ENCODE measurements at places on chromosomes 4 and X. TPM values are rescaled to one million over a fixed set of nuclear protein-coding genes. Genes with fewer than 3 reads are reported as not detected.

DNA sequence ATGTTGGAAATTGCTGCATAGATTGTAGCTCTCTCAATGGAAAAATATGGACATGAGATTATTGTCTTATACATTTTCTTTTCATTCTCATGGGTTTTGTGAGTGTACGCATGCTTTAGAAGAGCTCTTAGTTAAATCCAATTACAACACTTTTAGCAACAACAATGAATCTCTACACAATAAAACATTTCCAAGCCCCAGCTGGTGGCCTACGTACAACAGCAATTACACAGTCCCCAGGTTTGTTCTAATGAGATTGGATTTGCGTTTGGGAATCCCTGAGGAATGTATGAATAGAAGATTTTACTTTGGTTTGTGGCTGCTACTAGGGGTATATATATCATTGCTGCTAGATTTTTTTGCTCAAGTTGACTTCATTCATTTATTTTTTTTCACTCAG, 98.6 kb downstream of the FHDC1 start:
- no peaks in the 10 kb centered on the region for H3K4me1 ChIP-seq
- no peaks in the 10 kb centered on the region for H3K36me3 ChIP-seq
- H3K27me3 ChIP-seq, result peaks cover 12% of the 10 kb centered on the region
- H3K4me3 ChIP-seq, result no peak overlapping the region

The FRMPD3 gene
- not detected for polyA plus RNA-seq

The CLCN5 gene
- 4.6 TPM for polyA plus RNA-seq

The AREG gene
- 3.8 TPM for polyA plus RNA-seq

- no peaks in the 10 kb centered on the region for H3K27me3 ChIP-seq
- H3K4me1 ChIP-seq, result no peaks in the 10 kb centered on the region
- no peak for DNase-seq
Observed at GRCh38 chrX:100830143-100830542, 10.0 kb downstream of the CSTF2 start.

- H3K36me3 ChIP-seq, result no peaks in the 10 kb centered on the region
- H3K27ac ChIP-seq, result no peak overlapping the region
- no peaks in the 10 kb centered on the region for H3K27me3 ChIP-seq
- H3K4me3 ChIP-seq, result no peak overlapping the region
Observed at GRCh38 chr4:13703096-13703495, 75.6 kb upstream of the BOD1L1 start.

Measured in K562 (cell line).